ENCODE measurements at places on chromosomes 2 and 18.

DNA sequence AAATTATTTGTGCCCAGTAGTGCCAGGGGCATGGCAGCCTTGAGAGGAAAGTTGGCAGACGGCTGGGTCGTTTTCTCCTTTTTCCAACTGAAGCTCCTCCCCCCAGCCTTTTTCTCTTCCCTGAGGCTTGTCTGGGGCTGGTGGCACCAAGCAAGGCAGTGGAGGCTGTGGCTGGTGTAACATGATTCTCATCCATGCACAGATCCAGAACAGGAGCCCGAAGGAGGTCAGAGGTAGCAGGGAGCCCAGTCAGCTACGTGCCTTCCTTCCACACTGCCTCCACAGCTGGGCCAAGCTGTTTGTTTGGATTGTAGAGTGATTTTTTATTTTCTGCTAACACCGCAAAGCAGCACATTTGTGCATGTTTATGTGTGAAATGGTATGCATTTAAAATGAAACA, 170.3 kb upstream of the MGAT5 start:
- no peak for DNase-seq

- no peak for DNase-seq
Measured at GRCh38 chr2:153622285-153622684, 143.7 kb upstream of the RPRM start.

DNA sequence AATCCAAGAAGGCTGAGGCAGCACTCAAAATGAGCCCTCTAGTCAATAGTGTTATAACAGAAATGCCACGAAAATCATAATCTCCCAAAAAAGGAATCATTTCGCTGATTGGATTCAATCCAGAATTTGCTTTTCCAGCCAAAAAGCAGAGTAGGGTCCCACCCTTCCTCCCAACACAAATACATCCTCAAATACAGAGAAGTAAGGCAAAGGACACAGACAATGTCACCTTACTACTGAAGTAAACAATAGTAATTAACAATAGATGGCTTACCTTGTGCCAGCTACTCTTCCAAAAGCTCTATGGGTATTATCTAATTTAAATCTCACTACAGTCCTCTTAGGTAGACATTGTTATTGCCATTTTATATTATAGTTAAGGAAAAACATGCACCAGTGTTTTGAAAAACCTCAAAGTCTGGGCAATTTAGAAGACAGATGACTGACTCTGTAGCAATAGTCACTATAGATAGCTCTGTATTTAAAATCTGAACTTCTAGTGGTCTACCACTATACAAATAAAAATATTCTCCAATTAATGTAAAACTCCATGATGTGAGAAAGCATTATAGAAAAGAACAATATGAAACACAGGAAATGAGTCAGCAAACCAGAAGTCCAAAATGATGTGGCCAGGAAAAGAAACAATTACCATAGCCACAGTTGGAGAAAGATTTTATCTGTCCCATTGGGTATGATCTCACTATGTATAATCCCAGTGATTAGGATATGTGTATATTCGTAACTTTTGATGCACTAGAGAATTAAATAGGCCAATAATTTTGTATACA, 305.0 kb upstream of the ERBB4 start:
- peak; percentile 18 for DNase-seq

DNA sequence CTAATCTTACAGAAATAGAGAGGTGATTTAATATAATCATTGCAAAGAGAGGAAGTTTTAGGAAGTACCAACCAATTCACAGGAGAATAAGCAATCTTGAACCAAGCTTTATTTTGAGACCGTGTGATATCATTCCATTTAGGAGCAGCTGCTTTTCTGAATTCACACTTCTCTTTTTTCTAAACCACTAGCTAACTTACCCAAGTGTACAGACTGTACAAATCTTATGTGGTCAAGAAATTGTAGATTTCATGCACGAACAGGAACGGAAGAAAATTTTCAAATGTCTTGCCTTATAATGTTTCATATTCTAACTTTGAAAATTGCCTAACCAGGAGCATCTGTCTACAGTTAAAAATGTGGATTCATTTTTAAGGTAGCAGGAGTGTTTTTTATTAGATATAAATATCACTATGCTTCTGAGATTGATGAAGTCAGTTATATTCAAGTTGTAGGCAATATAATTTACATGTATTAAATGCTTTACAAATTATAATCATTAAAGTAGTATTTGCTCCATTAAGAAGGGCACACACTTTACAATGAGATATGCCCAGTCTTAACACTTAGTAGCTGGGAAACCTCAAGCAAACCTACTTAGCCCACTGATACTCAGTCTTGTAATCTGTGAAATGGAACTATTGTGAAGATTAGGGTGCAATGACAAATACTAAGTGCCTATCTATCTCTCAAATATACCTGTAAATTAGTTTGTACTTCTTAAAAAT, 302.2 kb upstream of the STON1 start:
- DNase-seq = no peak

DNA sequence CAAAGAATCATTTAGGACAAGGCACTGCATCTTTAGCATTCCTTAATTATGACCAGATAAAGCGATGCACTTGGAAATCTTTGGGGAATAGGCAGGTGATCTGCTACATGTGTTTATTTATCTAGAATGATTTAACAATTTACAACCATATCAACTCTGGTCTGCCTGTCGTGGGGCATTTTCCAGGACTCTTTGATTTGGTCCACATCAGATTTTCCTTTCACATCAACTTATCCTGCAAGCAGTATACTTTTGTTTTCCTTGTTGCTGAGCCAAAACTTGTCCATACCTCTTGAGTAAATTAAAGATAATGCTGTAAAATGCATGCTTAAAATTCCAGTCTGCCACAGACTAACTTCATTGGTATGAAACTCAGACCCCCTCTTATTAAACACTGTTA, 312.4 kb upstream of the TCF4 start:
- peak; percentile 65 for DNase-seq

DNA sequence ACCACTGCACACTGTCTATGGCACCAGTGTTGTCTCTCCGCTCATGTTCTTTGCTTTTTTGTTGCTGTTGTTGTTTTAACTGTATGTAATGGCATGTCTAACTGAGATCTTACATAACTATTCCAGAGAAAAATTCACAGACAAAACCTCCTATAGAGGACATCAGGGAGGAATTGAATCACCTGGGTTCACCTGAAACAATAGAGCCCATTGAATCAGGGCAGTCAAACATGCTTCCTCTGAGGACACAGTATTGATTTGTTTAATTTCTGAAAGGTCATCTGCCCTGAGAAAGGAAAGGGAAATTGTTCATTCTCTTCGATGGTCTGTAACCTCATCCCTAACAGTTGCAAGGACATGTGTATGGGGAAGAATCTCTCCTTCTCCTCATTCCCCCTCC, 237.5 kb downstream of the SRBD1 start:
- no peak for DNase-seq

DNA sequence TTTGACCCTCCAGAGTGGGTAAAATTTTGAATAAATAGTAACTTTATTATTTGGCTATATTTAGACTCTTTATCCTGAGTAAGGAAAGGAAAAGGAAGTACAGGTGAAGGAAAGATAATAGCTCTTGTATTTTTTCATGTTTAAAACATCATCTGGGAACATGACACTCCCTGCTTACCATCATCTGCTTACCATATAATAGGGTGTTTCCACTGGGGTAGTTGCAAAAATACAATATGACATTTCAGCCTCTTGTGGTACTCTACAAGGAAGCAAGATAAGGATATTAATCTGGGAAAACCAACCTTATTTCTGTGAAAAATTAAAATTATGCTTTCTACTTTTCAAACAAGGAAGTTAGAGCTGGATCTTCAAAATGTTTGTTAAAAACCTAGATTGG, 9.9 kb downstream of the RELCH start:
- no peak for DNase-seq

DNA sequence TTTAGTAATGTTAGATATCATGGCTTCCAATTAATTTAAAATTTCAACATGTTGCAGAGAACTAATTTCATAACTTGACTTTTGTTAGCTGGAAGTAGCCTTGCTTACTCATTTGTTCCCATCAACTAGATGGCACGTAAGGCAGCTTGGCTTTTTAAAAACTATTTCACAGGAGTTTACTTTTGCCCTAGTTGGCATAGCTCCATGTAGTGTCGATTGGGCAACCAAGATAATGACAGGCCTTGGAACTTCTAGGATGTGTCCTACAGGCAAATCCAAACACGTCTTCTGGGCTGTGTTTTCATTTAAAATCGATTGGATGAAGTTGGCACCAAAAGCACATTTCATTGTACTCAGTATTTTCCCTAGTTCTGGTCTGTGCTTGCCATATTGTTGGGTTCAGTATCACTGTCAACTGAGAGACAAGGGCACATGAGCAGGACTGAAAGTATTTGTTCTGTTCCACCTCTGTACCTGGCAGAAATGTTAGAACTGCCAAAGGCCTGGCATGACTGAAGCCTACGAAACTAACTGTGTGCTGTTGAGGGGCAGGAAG, 29.4 kb downstream of the HADHB start:
- peak; percentile 32 for DNase-seq

- DNase-seq = no peak
Measured at GRCh38 chr2:164675027-164675426, 53.7 kb upstream of the GRB14 start.

GRCh38 chr18:21362831-21363230, 120.8 kb downstream of the GREB1L start:
- peak; percentile 2 for DNase-seq

- DNase-seq = no peak
Measured at GRCh38 chr2:148555622-148556294, 88.8 kb upstream of the EPC2 start.

DNA sequence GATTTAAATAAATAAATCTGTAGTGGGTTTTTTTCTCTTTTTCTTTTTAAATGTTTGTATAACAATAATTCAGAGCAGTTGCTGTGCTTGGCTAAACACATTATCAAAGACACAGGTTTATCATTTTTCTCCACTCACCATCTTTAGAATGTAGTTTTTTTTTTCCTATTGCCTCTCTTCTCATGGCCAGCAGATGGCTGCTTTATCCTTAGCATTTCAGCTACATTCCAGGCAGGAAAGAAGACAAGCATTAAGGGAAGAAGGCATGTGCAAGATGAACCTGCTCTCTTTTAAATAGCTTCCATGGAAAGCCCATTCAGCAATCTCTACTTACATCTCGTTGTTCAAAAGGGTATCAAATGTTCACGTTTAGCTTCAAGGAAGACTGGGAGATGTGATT, 42.6 kb downstream of the ARHGAP15 start:
- no peak for DNase-seq

DNA sequence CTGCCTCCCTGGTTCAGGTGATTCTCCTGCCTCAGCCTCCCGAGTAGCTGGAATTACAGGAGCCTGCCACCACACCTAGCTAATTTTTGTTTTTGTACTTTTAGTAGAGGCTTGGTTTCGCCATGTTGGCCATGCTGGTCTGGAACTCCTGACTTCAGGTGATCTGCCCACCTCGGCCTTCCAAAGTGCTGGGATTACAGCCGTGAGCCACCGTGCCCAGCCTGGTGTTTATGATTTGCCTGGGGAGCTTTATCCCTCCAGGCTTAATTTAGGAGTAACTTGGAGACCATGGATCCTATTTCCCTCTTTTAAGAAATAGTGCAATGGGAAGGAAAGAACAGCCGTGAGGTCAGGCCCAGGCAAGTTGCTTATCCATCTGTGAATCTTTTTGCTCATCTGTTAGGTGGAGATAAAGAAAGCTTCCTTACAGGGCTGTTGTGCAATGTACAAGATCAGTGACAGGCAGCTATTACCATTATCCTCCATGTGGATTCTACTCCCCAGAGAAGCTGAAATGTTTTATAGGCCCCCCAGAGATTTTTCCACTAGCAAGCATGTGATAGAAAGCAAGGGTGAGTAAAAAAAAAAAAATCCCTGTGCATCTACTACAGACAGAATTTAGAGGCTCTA, 104.9 kb upstream of the MGAT5 start:
- no peak for DNase-seq

DNA sequence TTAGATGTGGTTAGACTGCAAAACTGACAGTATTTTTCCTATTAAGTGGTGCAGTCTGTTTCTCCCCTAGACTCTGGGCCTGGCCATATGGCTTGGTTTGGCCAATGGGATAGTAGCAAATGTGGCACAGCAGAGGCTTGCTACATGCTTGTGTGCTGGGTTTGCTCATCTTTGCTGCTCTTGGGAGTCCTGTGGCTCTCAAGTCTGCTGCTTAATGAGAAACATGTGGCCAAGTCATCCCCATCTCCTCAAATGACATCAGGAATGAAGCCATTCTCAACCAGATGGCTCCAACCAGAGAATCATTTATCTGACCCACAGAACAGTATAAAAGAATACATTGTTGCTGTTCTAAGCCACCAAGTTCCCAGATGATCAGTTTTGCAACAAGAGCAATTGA, 57.1 kb upstream of the PAX3 start:
- peak; percentile 83 for DNase-seq

- DNase-seq = no peak
Measured at GRCh38 chr18:79547413-79548076, 132.1 kb upstream of the CTDP1 start.

- DNase-seq = no peak
Measured at GRCh38 chr2:126715111-126715510, 59.2 kb downstream of the GYPC start.

DNA sequence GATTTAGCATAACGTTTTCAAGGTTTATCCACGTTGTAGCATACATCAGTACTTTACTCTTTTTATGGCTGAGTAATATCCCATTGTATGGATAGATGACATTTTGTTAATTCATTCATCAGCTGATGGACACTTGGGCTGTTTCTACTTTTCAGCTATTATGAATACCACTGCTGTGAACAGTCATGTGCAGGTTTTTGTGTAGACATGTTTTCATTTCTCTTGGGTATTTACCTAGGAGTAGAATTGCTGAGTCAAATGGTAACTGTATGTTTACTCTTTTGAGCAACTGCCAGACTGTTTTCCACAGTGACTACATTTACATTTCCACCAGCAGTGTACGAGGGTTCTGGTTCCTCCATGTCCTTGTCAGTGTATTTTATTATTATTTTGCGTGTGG, 33.9 kb downstream of the COX7A2L start:
- no peak for DNase-seq

DNA sequence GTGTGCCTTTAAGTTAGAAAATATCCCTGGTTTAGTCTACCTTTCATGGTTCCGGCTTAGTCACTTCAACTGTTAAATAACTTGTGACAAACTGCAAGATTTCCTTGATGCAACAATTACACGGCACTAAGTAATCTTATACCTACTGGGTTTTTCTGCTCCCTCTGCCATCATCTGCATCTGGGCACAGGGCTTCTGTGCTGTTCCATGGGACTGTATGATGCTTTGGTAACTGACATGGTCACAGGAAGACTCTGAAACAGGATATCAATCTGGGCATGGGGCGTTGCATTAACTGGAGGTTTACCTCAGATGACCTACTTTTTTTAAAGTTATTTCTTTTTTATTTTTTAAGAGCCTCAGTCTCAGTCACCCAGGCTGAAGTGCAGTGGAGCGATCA, 365.4 kb downstream of the SS18 start:
- no peak for DNase-seq

GRCh38 chr18:25875551-25876240, 214.7 kb downstream of the SS18 start:
- no peak for DNase-seq

GRCh38 chr2:170052151-170052550, 125.8 kb upstream of the MYO3B start:
- DNase-seq = no peak

- no peak for DNase-seq
Measured at GRCh38 chr2:12734914-12735654, 18.3 kb downstream of the TRIB2 start.

GRCh38 chr2:112216167-112216566, 38.7 kb downstream of the ZC3H8 start:
- peak; percentile 3 for DNase-seq
